Stimulated activated naive CD4-positive, alpha-beta T cell (primary cell): ENCODE measurements at places on chromosomes 16 and 17.

- no peak for DNase-seq
Measured at GRCh38 chr17:43560461-43561427, 14.6 kb upstream of the ETV4 start.

DNA sequence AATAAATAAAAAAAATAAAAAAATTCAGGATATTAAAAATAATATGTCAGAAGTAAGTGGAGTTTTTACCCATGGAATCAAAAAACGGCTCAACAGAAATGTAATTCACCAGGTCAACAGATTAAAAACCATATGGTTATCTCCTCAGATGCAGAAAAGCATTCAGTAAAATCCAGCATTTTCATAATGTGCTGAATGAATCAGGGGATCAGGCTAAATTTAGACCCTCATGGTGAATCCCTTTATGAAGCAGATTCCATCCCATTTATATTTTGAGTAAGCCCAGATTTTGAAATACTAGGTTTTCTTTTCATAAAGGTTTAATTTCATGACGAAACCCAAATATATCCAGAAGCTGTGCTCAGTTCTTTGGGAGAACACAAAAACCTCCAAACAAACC, 84.4 kb downstream of the OR1D5 start:
- DNase-seq = no peak

- DNase-seq = no peak
Measured at GRCh38 chr16:87243478-87243877, 73.7 kb downstream of the C16orf95 start.

- no peak for DNase-seq
Measured at GRCh38 chr17:20087538-20088250, 78.5 kb downstream of the SPECC1 start.

- DNase-seq = no peak
Measured at GRCh38 chr17:74825952-74826719, 33.5 kb downstream of the GRIN2C start.

- no peak for DNase-seq
Measured at GRCh38 chr16:78762222-78762621, 662.8 kb downstream of the WWOX start.

GRCh38 chr17:21400816-21401593, 24.8 kb downstream of the KCNJ12 start:
- no peak for DNase-seq

GRCh38 chr17:20995164-20995872, 47.5 kb downstream of the USP22 start:
- DNase-seq = no peak

- no peak for DNase-seq
Measured at GRCh38 chr17:75639771-75640555, 6.7 kb downstream of the SMIM5 start.

GRCh38 chr17:78879635-78880186, 23.3 kb downstream of the CEP295NL start:
- no peak for DNase-seq

GRCh38 chr17:2694381-2695242, 17.0 kb downstream of the CLUH start:
- DNase-seq = no peak

GRCh38 chr17:11548398-11548797, 49.9 kb upstream of the DNAH9 start:
- no peak for DNase-seq

- DNase-seq = no peak
Measured at GRCh38 chr17:2068031-2068518, 13.2 kb downstream of the HIC1 start.

DNA sequence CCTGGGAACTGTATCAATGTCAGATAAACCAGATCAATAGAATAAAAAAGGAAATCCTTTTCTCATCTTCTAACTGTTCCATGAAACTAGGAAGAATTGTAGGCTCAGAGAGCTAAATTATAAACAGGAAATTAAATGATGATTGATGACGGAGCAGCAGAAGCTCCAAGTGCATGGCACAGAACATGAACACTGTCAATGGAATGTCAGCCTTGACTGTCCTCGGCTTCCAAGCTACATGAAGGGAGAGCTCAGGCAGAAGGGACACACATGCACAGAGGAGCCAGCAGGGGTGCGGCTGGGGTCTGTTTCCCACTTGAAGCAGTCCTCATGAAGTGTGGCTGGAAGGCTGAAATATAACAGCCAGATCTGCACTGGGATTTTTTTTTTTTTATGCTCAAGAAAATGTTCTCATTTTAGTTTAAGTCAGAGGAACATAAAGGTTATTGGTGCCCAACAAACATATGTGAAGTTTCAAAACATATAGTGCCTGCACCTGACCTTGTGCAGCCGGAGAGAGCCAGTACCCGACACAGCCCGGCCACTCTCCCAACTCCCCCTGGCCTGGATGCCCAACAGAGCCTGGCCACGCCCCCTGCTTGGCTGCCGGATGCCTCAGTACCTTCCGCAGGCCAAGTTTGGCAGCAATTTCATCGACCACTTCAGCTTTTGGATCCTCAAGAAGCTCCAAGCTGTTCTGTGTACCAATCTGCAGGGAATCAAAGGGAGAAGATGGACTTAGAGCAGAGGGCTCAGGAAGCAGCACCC, 37.0 kb downstream of the NPLOC4 start:
- DNase-seq = no peak

GRCh38 chr17:63387656-63388340, 58.3 kb downstream of the CYB561 start:
- no peak for DNase-seq

DNA sequence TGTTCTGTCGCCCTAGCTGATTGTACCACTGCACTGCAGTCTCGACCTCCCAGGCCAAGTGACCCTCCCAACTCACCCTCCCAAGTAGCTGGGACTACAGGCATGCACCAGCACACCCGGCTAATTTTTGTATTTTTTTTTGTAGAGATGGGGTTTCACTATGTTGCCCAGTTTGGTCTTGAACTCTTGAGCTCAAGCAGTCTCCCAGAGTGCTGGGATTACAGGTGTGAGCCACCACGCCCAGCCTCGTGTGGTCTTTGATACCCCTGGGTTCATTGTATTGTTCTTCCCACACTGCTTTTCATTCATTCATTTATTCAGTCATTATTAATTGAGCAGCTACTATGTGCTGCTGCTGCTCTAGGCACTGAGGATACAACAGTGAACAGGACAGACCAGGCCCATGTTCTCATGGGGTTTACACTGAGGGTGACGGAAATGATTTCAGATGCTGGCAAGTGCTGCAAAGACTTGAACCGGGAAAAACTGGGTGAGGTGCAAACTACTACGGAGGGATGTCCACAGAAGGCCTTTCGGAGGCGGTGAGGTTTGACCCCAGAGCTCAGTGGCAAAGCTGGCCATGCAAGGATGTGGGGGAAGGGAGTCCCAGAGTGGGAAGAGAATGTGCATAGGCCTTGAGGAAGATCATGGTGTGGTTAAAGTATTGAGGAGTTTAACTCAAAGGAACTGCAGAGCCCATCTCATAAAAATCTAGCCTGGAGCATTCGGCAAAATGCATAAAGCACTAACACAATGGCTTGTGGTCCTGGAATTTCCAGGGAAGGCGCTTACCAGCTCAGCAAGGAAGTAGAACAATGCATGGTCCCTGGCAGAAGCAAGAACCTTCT, 10.9 kb downstream of the ABCC1 start:
- DNase-seq = no peak

DNA sequence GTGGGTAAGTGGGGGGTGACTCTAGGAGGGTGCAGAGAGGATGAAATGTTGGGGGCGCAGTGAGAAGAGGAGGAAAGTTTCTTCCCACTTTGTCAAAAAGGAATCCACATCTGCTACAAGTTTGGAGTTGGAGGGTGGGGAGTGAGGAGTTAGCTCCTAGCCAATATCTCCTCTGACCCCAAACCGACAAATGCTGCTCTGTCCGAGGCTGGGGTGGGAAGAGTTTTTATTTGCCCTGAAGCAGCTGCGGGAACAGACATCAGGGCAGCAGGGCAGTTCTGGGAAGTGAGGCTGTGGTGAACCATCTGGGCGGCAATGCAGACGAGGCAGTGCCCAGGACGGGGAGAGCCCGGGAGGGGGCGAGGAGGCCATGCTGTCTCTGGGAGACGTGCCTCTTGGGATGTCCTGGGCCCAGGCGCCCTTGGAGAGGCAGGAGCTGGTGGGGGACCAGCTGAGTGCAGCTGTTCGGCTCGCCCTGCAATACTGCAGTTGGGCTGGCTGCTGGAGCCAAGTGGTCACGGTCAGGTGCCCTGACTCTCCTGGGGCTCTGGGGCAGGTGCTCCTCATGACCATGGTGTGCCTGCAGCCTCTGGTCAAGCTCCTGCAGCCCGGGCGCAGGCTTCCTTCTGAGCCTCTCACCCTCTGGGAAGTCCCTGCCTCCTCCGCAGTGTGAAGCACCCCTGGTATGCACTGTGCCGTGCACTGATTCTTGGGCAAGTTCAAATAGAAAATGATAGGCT, 6.4 kb upstream of the SOCS3 start:
- no peak for DNase-seq

DNA sequence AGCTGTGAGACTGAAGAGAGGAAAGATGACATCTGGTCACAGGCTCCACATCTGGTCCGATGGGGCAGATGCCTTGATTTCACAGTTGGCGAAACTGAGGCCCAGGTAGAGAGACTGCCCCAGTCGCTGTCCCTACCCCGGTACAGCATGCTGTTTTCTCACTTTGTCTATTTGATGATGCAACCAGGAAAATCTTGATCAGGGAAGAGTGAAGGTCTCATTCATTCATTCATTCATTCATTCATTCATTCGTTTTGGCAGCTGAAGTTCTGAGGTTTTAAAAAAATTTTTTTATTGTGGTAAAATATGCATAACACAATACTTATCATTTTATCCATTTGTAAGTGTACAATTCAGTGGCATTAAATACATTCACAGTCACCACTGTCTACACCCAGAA, 19.7 kb downstream of the CMIP start:
- DNase-seq = no peak

DNA sequence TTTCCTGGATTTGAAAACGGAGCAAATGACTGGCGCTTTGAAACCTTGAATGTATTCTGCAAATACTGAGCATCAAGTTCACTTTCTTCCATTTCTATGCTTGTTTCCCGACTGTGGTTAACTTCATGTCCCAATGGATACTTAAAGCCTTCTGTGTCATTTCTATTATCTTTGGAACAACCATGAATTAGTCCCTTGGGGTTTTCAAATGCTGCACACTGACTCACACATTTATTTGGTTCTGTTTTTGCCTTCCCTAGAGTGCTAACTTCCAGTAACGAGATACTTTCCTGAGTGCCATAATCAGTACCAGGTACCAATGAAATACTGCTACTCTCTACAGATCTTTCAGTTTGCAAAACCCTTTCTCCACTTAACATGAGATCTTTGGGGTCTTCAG, 32.3 kb downstream of the BRCA1 start:
- DNase-seq = no peak

- no peak for DNase-seq
Measured at GRCh38 chr17:48247038-48247437, 139.5 kb downstream of the SNX11 start.

- DNase-seq = no peak
Measured at GRCh38 chr17:21358682-21359482, 17.3 kb upstream of the KCNJ12 start.

- peak; percentile 20 for DNase-seq
Measured at GRCh38 chr17:40443196-40443987, at the start of gene IGFBP4. TSS of gene IGFBP4 (plus strand) at chr17:40443450. CDS start at chr17:40443736, 286 bp downstream.

DNA sequence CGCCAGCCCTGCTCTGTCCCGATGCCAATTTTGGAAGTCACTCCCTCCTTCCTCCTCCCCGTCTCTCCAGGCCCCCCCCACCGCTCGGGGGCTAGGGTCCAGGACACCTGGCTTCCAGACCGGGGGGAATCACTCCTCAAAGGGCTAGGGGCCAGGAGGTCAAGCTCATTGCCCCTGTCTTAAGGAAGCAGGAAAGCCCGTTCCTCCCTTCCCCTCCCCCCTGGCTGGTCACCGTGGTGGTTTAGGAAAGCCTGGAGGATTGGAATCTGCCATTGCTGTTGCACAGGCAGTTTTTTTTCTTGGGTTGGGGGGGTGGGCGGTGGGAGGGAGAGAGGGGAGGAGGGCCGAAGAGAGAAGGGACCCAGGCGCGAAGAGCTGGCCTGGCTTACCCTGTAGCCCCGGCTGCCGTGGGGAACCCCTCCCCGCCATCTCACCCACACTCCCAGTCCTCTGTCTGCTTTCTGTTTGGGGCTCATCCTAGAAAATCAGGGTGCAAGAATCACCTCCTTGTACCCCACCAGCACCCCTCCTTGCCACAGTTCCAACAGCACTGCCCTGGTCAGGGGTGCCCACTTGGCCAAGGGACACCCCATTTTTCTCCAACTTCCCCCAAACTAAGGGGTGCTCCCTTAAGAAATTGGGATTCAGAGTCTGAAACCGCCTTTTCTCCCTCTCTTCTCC, 2.9 kb upstream of the BCL6B start:
- no peak for DNase-seq

- peak; percentile 55 for DNase-seq
Measured at GRCh38 chr17:46212634-46213435, 19.6 kb upstream of the KANSL1 start.

- DNase-seq = peak; percentile 94
Measured at GRCh38 chr16:89507834-89508590, at the start of gene SPG7. TSS of gene SPG7 (plus strand) at chr16:89508403. CDS start at chr16:89508418, 15 bp downstream.

- no peak for DNase-seq
Measured at GRCh38 chr17:83007504-83008185, 71.8 kb upstream of the METRNL start.

DNA sequence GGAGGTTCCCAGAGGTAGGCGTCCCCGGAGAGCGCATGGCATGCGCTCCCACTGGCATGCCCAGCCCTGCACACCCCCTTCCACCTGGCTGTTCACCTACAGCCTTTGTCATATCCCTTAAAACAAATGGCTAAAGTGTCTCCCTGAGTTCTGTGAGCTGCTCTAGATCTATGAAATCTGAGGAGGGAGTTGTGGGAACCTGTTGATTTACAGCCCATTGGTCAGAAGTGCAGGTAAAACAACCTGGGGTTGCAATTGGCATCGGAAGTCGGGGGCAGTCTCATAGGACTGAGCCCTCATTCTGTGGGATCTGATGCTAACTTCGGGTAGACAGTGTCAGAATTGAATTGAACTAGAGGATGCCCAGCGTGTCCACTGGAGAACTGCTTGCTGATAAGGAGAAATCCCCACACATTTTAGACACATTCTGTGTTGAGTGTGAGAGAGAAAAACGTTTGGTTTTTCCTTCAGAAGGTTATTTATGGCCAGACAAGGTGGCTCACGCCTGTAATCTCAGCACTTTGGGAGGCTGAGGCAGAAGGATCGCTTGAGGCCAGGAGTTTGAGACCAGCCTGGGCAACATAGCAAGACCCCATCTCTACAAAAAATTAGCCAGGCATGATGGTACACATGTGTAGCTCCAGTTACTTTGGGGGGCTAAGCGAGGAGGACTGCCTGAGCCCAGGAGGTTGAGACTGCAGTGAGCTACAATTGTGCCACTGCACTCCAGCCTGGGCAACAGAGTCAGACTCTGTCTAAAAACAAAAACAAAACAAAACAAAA, 22.1 kb upstream of the GSG1L start:
- DNase-seq = no peak

- DNase-seq = no peak
Measured at GRCh38 chr17:82371333-82372248, at the start of gene UTS2R. TSS of gene UTS2R (plus strand) at chr17:82371765. CDS start at chr17:82374325, 2,560 bp downstream.

DNA sequence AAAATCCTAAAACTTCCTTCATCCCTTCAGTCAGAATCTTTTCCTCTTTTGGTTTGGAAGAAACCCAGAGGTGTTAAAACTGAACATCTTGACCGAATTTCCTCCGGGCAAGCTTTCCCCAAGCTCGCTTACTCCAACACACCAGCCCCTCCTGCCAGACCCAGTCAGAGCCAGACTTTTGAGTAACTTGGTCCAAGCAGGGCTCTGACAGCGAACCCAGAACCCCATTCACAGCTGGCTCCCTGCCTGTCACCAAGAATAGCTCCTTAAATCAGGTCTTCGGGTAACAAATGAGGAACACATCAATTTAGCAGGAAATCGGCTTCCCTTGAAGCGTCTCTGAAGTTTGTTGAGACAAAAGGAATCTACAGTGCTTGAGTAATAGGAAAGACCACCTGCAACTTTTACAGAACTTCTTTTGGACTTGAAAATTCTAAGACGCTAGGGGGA, 27.3 kb downstream of the GAS7 start:
- no peak for DNase-seq
